Central memory CD8-positive, alpha-beta T cell (primary cell): ENCODE measurements at places on chromosomes 3 and 15.

GRCh38 chr3:138578961-138579574 lies 15.0 kb downstream of the CEP70 start:
- no peak for DNase-seq

GRCh38 chr3:54783611-54784010 lies 144.2 kb downstream of the LRTM1 start:
- DNase-seq: no peak

DNA sequence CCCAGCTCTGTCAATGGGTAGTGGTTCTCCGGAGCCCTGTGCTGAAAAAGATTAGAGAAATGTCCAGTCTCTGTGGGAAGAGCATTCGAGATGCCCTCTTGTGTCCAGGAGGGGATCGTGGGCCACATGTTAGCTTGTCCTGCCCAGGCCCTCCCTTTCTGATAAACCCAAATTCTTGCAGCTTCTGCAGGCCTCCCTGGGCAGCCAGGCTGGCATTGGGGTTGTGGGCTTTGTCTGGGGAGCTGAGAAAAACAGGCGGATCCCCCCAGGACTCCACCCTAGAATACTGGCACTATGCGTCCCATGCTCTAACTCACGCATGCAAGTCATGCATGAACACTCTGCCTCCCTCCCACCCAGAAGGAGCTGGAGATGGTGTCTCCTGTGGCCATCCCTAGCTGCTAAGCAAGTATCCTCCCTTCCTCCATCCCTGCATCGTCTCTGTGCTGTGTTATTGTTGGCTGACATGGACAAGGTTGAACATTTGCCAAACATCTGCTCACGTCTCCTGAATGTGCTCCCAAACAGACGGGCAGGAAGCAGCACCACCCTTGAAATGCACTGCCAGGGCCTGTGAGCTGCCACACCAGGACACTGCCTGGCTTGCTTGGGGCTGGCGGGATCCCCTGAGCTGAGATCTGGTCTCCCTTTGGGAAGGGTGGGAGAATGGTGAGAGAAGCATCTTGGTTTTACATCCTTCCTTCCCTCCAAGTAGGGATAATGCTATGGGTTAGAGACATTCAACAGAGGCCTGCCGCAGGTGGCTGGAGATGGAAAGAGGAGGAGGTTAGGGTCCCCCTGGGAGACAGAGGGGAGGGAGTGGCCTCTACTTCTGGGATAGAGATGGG lies 26.5 kb downstream of the CFAP161 start:
- no peak for DNase-seq

DNA sequence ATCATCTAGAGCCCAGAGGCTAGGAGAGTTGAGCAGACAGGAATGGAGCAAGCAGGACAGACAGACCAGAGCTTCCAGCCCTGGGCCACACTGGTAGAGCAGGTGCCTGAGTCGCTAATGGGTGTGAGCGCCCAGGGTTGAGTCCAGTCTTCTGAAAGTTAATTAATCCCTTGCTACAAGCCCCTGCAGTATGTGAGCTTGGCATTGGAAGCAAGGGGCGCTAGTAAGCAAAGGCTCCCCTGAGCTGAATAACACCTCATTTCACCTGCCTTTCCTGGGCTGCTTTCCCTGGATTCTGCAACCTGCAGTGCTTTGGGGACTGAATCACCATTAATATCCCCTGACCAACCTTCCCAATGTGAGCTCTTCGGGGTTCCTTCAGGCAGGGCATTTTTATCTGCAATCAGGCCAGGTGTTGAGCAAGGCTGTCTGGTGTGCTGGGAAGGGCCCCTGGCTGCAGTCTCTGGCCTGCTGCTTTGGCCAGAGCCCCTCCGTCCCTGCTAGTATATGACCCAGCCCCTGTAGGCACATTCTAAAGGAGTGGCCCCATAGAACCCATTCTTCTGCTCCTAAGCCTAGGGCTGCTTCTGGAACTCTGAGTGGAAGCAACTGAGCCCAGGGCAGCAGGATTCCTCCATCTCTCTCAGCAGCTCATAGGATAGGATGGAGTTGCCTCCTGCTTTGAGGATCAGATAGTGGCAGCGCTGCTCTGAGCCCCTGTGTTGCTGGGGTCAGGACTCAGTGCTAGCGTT lies 45.1 kb upstream of the EPHB1 start:
- DNase-seq: no peak
